Pulmonary artery endothelial cell (primary cell): ENCODE measurements at places on chromosomes 6 and 20. TPM values are rescaled to one million over a fixed set of nuclear protein-coding genes. Genes with fewer than 3 reads are reported as not detected.

GRCh38 chr6:22442826-22443225, 126.5 kb upstream of the HDGFL1 start:
- DNase-seq: no peak

GRCh38 chr6:130367767-130368166, 1.9 kb downstream of the TMEM200A start:
- no peak for DNase-seq

- no peak for DNase-seq
Observed at GRCh38 chr6:144278659-144279314, 6.3 kb upstream of the UTRN start.

GRCh38 chr20:5463007-5463686, 146.4 kb upstream of the PROKR2 start:
- no peak for DNase-seq

GRCh38 chr6:138863321-138863720, 67.4 kb downstream of the ECT2L start:
- DNase-seq: no peak

DNA sequence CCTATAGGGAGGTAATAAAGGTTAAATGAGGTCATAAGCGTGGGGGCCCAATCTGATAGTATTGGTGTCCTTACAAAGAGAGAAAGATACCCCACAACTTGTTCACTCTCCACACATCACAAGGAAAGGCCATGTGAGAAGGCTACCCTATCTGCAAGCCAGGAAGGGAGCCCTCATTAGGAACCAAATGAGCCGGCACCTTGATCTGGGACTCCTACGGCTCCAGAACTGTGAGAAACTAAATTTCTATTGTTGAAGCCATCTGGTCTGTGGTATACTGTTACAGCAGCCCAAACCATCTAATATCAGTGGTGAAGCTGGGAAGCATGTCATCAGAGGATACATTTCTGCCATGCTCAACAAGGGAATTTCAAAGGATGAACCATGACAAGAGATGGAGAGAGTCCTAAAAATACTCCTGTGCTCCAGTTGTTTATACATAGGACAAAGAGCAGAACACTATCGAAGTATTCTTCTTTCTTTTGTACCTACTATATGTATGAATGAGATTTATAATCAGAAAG, 10.4 kb downstream of the COX7A2 start:
- DNase-seq: no peak

GRCh38 chr6:53879608-53880007, 84.8 kb downstream of the LRRC1 start:
- no peak for DNase-seq

DNA sequence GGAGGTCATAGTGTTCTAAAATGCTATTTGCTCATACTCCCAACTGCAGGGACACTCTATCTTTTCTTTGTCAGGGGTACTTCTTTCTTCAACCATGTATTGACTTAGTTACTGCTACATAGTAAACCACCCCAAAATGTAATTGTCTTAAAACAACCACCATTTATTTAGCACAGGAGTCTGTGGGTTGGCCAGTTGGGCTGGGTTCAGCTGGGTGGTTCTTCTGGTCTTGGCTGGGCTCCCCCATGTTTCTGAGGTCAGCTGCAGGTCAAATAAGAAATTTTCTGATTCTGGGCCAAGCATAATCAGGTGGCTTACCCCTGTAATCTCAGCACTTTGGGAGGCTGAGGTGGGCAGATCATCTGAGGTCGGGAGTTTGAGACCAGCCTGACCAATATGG, 220.0 kb upstream of the BTBD3 start:
- DNase-seq: no peak

- no peak for DNase-seq
Observed at GRCh38 chr20:25453035-25453810, 45.8 kb downstream of the GINS1 start.

DNA sequence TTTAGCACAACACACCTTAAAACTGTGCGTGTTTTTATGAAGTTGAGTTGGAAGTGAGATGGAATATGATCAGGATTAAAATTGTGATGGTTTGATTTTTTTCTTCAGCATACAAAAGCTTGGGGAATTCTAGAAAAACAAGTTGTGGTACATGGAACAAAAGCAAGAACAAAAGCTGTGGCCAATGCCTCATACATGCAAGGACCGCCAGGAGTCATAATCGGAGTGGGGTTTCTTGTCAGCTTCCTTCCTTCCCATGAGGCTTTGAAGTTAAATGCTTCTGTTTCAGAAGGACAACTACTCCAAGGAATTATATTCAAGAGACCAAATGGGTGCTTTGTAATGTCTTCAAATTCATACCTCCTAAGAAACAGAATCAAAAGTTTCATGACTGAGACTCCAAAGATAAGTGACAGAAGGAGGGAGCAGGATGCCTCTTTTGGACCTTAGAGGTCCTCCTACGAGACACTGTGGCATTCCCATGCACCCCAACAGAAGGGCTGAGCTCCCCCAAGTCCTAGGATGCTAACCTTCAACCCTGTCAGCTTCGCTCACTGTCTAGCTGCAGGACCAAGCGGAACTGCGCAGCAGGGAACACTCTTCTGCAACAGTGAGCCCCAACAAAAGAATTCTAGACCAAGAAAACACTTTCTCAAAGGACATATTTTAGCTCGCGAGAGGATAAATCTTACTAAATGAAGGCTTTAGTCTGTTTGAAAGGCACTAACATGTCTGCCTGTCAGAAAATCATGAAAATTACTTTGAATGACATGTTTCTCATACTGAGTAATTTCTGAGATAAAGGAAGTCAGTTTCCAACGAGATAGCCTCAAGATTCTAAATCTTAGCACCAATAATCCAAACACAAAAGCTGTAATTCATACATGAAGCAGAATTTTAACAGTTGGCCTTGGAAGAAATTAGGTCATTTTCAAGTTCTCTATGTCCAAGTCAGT, 108.5 kb upstream of the NHSL1 start:
- DNase-seq: no peak

DNA sequence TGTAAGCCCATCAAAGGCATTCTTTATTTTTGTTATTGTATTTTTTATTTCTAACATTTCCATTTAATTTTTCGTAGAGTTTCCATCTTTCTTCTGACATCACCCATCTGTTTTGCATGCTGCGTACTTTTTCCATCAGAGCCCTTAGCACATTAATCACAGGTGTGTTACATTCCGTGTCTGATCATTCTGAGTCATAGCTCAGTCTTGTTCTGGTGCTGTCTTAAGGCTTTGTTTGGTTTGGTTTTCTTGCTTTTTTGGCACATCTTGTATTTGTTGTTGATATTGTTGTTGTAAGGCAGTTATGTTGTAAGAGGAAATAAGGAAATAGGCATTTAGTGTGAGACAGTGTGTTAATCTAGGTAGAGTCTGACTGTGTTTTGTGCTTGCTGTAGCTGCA, 214.6 kb upstream of the CDH4 start:
- no peak for DNase-seq

GRCh38 chr20:59743767-59744485, 139.6 kb downstream of the PHACTR3 start:
- DNase-seq: no peak

- DNase-seq: no peak
Observed at GRCh38 chr6:27617046-27617687, 144.3 kb upstream of the ZNF184 start.

HSPA1L gene
- 0.53 and 1.9 TPM in 2 replicates for total RNA-seq

CFAP206 gene
- total RNA-seq: 0.04 and 0.20 TPM in 2 replicates

CGA gene
- total RNA-seq: not detected in 2 replicates

PDYN gene
- not detected in 2 replicates for total RNA-seq
